ENCODE measurements at places on chromosomes 1 and 21.

DNA sequence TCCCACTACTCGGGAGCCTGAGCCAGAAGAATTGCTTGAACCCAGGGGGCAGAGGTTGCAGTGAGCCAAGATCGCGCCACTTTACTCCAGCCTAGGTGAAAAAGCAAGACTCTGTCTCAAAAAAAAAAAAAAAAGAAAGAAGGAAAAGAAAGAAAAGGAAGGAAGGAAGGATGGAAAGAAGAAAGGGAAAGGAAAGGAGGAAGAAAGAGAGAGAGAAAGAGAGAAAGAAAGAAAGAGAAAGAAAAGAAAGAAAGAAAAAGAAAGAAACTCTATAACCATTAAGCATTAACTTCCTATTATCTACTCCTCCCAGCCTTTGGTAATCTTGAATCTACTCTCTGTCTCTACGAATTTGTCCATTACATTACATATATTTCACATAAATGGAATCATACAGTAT, 6.9 kb upstream of the NFASC start:
- DNase-seq = no peak

DNA sequence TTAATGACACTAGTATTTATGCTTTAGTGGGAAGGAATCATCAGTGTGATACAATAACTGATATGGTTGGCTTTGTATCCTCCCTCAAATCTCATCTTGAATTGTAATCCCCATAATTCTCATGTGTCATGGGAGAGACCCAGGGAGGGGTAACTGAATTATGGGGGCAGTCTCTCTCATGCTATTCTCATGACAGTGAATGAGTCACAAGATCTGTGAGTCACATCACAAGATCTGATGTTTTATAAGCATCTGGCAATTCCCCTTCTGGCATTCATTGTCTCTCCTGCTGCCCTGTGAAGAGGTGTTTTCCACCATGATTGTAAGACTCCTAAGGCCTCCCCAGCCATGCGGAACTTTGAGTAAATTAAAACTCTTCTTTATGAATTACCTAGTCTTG, 1760.3 kb downstream of the NCAM2 start:
- DNase-seq = no peak

- DNase-seq = no peak
Measured at GRCh38 chr21:31204801-31205200, 139.3 kb downstream of the TIAM1 start.

GRCh38 chr1:25216123-25216522, 16.2 kb downstream of the SYF2 start:
- no peak for DNase-seq

DNA sequence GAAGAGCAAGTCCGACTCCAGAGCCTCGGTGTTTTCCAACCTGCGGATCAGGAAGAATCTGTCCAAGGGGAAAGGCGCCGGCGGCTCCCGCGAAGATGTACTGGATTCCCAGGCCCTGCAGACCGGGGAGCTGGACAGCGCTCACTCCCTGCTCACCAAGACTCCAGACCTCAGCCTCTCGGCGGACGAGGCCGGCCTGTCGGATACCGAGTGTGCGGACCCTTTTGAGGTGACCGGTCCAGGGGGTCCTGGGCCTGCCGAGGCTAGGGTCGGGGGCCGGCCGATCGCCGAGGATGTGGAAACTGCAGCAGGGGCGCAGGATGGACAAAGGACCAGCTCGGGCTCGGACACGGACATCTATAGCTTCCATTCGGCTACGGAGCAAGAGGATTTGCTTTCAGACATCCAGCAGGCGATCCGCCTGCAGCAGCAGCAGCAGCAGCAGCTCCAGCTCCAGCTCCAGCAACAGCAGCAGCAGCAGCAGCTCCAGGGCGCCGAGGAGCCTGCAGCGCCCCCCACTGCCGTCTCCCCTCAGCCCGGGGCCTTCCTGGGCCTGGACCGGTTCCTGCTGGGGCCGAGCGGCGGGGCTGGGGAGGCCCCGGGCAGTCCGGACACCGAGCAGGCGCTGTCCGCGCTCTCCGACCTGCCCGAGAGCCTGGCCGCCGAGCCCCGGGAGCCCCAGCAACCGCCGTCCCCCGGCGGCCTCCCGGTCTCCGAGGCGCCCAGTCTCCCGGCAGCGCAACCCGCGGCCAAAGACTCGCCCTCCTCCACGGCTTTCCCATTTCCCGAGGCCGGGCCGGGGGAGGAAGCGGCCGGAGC, 827 bp downstream of the FMN2 start:
- DNase-seq = peak; percentile 37

GRCh38 chr1:171898941-171899340, 57.6 kb downstream of the DNM3 start:
- DNase-seq = peak; percentile 49

All from RWPE1 (cell line).